ENCODE measurements at places on chromosomes 2 and 18. TPM values are rescaled to one million over a fixed set of nuclear protein-coding genes. Genes with fewer than 3 reads are reported as not detected.

CIB4 gene
- not detected for total RNA-seq

VWA3B gene
- total RNA-seq, result not detected

DNA sequence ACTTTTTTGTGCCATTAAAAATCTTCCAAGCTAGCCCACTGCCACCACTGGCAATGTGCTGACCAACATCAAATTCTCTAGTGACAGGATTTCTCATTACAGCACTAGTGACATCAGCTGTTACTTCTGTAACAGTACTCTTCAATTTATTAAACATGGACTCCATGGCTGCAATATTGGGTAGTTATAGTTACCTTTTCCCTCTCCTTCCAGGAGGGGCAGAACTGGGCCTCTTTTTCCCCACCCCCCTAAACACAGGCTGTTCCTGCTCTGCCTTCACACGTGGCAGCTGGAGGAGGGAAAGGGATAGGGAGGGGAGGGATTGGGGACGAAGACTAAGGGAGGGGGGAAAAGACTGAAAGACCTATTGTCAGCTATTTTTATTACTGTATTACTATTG, 38.1 kb downstream of the TRAK2 start:
- no peak for DNase-seq
- no peaks in the 10 kb centered on the region for H3K4me1 ChIP-seq
- no peak overlapping the region for H3K4me3 ChIP-seq
- H3K27ac ChIP-seq, result no peak overlapping the region

CEP192 gene
- 39.9 TPM for total RNA-seq

LIMS2 gene
- 8.8 TPM for total RNA-seq

PRKCE gene
- total RNA-seq, result 15.9 TPM

ACKR3 gene
- 24.5 TPM for total RNA-seq

ST6GAL2 gene
- 9.7 TPM for total RNA-seq
